Epithelial cell of proximal tubule (primary cell): ENCODE measurements at places on chromosomes 2 and 18. TPM values are rescaled to one million over a fixed set of nuclear protein-coding genes. Genes with fewer than 3 reads are reported as not detected.

DNA sequence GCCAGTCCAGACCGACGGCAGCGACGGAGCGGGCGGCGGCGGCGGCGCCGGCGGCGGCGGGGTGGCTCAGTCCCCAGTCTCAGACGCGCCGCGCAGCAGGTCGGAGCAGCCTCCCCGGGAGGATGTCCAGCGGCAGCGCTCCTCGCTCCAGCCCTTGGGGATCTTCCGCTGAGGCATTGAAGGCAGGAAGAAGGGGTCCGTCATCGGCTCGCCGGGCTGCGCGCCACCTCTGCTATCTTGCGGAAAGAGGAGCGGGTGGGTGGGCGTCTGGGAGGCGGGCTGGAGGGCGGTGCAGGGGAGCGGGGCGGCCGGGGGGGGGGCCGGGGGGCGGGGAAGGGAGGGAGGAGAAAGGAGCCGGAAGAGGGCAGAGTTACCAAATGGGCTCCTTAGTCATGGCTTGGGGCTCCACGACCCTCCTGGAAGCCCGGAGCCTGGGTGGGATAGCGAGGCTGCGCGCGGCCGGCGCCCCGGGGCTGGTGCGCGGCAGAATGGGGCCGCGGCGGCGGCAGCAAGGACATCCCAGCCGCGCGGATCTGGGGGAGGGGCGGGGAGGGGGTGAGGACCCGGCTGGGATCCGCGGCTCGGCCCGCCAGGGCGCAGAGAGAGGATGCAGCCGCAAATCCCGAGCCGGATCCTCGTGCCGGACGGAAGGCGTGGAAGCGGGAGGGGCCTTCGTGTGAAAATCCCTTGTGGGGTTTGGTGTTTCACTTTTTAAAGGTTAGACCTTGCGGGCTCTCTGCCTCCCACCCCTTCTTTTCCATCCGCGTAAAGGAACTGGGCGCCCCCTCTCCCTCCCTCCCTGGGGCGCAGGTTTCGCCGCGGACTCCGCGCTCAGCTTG is at the start of gene NETO1:
TSS of gene NETO1 (minus strand) at position 242 of the 839 bp plus-strand sequence. CDS start 696 bp downstream, outside the sequence.
- DNase-seq = no peak

GRCh38 chr2:13686262-13686661 is 946.3 kb upstream of the LRATD1 start:
- DNase-seq = no peak

Gene THADA
- total RNA-seq = 11.0 and 18.6 TPM in 2 replicates

Gene CHN1
- total RNA-seq = 12.2 and 22.5 TPM in 2 replicates

- DNase-seq = no peak
These were observed 129.9 kb downstream of the FHOD3 start for GRCh38 chr18:36427369-36427768.

Gene DSG3
- total RNA-seq = not detected in 2 replicates

DNA sequence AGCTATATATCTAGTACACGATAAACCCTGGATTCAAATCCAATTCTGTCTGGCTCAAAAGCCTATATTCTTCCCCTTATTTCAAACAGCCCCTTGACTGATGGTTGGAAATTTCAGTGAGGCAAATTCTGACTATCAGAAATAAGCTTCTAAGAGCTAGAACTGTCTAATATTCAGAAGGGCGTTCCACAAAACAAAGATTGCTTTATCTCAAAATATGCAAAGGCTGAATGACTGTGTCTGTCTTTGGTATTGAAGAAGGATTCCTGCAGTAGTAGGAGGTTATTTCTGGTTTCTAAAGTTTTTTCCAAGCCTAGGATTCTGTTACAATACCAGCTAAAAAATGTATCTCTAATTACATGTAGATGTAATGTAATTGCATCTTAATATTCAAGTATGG is 31.1 kb downstream of the DRC1 start:
- DNase-seq = no peak

Gene ALLC
- not detected in 2 replicates for total RNA-seq

- DNase-seq = no peak
These were observed 45.6 kb downstream of the LCLAT1 start for GRCh38 chr2:30492619-30493018.

DNA sequence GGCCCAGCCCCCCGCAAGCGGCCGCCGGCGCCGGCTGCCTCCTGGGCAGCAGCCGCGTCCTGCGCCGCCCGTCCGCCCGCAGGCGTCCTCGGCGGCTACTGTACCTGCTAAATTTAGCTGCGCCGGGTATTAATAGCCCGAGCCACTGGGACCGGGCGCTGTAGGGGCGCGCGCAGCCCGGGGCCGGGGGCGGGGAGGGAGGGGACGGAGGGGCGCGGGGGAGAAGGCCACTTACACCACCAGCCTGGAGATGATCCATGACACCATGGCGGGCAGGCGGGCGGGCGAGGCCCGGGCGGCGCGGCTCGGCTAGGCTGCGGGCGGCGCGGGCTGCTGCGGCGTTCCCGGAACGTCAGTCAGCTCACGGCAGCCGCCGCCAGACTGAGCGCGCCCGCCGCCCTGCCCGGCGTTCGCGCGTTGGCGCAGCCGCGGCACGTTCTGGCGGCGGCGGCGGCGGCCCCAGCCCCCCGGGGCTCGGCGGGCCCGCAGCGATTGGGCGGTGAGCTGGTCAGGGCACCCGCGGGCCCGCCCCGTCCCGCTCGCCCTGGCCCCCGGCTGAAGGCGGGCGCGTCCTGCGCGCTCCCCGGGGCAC is at the start of gene REEP1:
TSS of gene REEP1 (minus strand) at position 383 of the 592 bp plus-strand sequence. CDS start at position 267, 116 bp downstream.
- DNase-seq = no peak

Gene TYMS
- total RNA-seq = 65.6 and 119 TPM in 2 replicates

DNA sequence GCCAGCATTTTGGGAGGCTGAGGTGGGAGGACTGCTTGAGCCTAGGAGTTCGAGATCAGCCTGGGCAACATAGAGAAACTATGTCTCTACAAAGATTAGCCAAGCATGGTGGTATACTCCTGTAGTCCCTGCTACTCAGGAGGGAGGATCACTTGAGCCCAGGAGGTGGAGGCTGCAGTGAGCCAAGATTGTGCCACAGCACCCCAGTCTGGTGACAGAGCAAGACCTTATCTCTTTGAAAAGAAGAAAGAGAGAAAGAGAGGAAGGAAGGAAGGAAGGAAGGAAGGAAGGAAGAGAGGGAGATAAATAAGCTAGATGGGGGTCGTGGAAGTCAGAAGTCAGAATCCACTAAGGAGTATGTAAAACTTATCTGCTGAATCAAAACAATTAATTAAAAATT is 16.2 kb downstream of the GPR75 start:
- DNase-seq = no peak

- no peak for DNase-seq
These were observed 278.4 kb downstream of the LRRTM1 start for GRCh38 chr2:80026040-80026729.
